ENCODE measurements at places on chromosomes 16 and 17.

DNA sequence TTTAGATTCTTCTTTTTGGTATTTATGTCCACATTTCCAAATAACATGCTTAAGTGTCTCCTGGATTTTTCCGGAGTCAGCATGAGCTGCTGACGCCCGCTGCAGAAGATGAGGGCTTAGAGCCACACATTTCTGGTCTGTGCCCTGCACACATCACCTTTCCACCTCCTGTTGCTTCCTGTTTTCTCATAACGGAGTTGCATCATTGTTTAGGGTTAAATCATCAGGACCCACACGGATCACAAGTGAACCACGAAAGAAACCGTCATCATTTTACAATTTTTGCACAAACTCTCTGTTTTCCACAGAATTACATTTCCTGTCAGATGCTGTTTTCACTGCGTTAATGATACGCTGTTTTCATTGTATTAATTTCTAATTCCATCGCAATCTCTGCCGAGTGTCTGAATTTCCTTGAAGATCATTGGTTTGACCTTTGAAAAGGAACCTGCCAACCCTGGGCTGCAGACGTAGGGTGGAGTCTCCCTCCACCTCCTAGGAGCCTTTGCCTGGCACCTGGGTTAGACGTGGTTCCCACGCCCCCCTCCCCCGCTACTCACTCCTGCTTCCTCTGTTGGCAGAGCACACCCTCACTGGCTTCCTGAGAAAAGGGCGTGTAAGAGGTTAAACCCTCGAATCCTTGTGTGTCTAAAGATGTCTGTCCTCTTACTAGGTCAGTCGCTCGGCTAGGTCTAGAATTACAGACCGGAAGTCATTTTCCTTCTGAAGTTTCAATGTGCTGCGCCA, 68.2 kb downstream of the RNF213 start:
- DNase-seq = no peak

DNA sequence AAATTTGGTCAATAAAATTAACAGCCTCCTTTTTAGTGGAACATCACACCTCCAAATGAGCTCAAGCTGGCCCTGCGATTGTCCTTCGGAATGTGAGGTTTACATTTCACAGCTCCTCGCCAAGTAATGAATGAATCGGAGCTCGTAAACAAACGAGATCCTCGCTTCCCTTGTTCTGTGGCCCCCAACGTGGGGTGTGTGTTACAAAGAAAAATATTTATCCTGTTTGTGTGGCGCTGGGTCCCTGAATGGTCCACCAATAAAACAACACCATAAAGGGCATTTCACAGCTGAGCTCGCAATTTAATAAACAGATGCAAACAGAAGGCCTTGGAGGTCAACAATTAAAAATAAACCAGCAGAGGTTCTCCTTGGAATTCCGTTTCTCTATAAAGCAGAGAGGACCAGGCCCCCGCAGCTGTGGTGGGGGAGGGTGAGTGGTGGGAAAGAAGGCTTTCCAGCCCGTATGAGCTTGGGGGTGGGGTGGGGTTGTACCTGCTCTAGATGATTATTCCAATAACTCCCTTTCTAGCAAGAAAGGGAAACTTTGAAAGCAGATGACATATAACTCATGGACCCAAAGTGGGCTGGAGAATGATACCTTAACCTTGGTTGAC, 393.9 kb upstream of the SALL1 start:
- DNase-seq = no peak

DNA sequence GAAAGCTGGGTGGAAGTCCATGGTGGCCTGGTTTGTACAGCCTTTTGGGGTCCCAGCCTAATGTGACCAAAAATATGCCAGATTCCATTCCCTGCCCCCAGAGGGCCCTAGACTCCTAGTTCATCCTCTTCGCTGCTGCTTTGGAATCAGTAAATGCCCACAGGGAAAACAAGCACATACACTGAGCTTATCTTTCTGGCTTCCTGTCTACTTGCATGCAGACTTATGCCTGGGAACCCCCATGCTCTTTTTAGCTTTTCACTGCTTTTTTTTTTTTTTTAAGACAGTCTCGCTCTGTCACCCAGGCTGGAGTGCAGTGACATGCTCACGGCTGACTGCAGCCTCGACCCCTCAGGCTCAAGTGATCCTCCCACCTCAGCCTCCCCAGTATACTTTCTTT, 6.2 kb upstream of the CD300LG start:
- no peak for DNase-seq

DNA sequence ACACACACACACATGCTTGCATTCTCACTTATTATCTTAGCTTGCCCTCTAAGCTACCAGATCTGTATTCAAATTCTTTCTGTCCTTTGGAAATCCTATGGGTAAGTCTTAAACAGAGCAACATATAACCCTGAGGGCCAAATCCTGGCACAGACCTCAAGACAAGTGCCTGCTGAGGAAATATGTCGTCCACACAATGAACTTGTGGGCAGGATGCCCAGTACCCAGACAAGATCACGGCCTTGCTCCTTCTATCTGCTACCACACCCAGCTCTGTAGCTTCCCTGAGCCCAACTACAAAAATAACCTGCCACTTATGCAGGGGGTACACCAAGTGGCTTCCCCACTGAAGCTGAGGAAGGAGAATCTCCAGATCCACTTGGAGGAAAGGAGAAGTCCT, 37.3 kb upstream of the FA2H start:
- DNase-seq = no peak

DNA sequence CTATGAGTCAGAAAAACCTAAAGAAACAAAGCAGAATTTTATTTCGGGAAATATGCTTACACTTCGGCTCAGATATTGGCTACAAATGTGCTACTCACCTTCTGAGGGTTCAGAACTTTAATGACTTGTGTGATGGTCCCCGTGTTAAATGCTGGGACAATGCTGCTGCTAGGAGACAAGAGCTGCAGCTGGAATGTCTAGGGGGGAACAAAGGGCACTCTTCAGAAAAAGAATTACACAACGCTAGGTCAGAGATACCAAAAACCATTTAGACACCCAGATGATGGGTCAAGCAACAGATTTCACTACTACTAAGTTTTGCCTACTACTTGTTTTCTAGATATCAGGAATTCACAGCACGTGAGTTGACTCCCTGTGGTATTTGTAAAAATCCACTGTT, 10.0 kb upstream of the PHLPP2 start:
- DNase-seq = no peak
